ENCODE measurements at places on chromosomes 2 and 18. TPM values are rescaled to one million over a fixed set of nuclear protein-coding genes. Genes with fewer than 3 reads are reported as not detected.

- peak; percentile 15 for DNase-seq
Observed at GRCh38 chr2:31199206-31199605, 18.1 kb downstream of the CAPN14 start.

GRCh38 chr2:8086796-8087479, 594.9 kb upstream of the ID2 start:
- DNase-seq = no peak

DNA sequence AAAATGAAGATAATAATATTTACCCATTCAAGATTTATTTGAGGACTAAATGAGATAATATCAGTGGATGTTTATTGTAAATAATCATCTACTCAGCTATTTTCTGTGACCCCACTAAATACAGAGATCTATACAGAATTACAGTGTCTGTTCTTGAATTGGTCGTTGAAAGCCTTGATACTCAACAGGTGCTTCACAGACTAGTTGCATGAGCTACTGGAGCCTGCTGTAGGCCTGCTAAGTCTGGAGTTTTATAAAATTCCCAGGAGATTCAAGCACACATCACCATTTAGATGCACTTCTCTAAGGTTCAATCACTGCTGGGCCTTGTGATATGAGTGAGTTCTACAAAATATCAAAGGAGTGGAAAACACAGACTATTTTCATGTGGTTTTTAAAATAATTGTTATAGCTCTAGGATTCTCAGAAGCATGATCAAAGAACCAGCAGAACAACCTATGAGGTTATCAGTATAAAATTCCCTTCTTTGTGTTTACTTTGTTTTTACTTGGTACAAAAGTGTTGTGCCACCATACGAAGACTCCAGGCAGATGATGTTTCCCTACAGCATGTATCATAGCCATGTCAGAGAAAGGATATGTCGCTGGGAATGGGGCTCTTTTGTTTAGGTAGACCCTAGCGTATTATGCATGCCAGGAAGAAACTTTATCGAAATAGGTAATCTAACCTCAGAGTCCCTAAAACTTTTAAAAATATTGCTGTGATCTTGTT, 7.1 kb downstream of the SULT1C4 start:
- no peak for DNase-seq

DNA sequence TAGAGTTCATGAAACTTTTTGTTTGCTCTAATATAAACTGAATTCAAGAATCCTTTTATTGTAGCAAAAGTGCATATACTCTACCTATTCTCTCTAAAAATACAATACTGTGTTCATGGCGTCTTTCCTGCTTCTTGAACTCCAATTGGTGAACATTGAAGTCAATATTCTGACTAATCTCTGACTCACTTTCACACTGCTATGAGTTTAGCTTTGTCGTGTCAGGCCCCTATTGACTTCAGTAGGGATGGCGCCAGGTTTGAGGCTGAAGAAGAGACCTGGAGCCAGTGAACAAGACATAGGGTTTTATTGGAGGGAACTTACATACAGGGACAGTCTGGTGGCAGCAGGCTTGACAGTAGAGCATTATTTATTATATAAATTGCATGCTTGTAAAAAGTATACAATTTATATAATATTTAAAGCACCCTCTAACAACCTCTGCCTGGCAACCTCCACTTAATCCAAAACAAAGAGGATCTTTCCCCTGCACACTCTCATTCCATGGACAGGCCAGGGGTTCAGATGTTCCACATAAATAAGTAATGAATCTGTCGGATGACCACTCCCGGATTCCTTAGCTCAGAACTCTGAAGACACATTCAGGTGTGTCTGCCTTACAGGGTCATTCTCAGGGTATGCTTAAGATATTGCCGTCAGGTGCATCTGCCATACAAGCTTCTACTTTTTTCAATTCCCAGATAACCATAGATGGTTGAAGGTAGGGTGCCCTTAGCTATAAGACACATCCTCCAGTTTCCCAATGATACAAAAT, 141.0 kb downstream of the CERS6 start:
- DNase-seq = no peak

Gene ADGRF3
- 0.89 TPM for total RNA-seq

Gene LIPG
- 6.2 TPM for total RNA-seq

Data from ureter (tissue), 1 donor.